ENCODE measurements at places on chromosomes 6 and 20.

GRCh38 chr6:137849181-137849980 lies 17.7 kb upstream of the TNFAIP3 start:
- DNase-seq = no peak

- no peak for DNase-seq
These were observed 3.5 kb upstream of the LAMP5 start for GRCh38 chr20:9510911-9511310.

DNA sequence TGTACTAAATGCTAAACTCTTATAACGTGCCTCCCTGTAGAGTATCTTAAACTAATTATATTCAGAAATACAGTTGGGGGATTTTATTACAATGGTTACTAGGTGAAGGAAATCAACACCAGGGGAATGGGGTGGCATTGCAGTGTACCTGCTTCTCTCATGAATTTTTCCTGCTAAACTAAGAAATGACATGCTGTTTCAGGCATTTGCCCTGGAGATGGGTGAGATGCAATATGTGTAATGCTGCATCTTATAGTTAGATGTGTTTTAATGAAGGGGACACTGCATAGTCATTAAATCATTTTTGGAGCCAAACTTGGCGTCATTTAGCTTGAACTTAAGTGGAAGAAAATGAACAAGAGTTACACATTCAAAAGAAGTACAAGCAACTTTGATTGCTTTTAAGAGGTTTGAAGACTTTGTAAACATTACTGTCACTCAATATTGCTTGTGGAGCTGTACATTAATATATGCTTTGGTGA lies 4.3 kb downstream of the EYA4 start:
- DNase-seq = no peak

GRCh38 chr6:21202521-21202920 lies 391.0 kb upstream of the SOX4 start:
- no peak for DNase-seq

DNA sequence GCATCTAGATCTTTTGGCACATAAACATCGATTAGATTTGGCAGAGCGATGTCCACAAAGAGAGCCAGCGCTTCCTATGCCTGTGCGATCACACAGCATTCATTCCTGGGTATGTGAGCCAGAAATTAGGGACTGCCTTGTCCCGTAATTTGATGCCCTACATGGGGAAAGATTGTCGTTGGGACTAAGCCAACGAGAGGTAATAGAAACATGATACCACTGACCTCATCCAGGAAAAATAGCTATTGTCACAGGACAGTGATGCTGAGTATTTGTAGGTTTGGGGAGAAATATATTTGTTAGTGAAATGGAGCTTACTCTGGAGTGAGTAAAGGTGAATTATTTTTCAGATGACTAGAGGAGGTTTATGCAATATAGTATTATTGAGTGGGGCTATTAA lies 154.0 kb downstream of the TSHZ2 start:
- DNase-seq = no peak

DNA sequence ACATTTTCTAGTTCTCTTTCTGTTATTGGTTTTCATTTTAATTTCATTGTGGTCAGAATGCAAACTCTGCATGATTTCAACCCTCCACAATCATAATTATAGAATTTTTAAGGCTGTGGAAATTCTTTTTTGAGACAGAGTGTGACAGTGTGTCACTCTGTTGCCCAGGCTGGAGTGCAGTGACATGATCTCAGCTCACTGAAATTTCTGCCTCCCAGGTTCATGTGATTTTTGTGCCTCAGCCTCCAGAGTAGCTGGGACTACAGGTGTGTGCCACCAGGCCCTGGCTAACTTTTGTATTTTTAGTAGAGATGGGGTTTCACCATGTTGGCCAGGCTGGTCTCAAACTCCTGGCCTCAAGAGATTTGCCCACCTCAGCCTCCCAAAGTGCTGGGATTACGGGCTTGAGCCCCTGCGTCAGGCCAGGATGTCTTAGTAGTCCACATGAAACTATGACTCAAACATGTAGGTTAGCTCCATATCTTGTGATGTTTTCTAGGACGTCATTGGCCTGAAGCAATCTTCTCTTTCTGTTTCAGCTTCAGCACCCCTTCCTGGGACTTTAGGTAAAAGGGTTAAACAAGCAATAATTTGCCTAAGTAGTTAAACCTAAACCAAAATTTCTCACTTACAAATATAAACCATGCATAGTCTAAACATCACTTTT lies 47.4 kb upstream of the SAMD3 start:
- no peak for DNase-seq

DNA sequence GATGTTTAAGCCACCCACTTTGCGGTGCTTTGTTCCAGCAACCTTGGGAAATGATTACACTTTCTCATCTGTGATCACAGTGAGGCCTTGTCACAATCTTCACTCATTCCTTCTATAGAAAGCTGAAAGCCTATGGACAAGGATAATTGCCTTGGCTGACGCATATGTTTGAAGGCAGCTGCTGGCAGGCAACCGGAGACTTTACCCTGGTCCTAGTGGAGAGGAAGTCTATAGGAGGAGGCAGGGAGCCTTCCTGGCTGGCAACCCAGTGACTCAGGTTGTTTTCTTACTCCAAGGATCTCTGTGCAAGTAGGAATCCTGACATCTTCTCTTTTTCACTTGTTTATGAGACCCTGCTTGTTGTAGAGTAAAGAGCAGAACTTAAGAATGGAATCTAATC lies 34.1 kb upstream of the ESR1 start:
- DNase-seq = no peak

DNA sequence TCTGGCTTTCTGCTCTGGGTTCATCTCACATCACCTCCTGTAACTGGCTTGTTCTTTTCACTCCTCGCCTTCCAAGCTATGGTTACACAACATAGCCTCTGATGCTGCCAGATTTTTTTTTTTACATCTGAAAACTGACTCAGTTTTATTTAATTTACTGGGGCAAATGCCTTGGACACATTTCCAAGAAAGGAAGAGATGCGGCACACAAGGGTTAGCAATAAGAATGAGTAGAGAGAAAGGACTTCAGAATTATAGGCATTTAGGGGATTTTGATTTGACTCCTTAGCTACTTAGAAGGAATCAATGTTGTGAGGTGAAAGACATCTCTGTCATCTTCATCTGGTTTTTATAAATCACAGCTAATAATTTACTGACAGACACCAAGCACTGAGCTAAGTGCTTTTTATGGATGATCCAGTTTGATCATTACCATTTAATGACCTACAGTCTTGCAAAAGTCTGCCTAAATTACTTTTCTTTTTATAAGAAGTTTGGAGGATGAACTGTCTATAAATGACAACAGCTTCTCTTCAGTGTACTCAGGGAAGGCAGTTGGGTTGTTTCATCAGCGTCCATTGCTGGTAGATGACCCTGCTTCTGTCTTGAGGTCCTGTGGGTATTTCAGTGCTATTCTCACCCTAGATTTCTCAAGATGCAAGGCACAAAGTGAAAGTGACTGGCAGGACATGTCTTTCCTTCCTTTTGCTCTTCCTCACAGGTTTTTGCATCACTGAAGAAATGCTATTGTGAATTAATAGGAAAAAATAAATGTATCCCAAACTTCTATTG lies 31.1 kb downstream of the LAMA4 start:
- peak; percentile 93 for DNase-seq

GRCh38 chr6:105482227-105482844 lies 79.5 kb upstream of the PREP start:
- DNase-seq = peak; percentile 19

GRCh38 chr6:51167468-51167867 lies 348.8 kb downstream of the TFAP2B start:
- DNase-seq = no peak

GRCh38 chr20:9220874-9221547 lies 152.1 kb downstream of the PLCB4 start:
- DNase-seq = peak; percentile 79

DNA sequence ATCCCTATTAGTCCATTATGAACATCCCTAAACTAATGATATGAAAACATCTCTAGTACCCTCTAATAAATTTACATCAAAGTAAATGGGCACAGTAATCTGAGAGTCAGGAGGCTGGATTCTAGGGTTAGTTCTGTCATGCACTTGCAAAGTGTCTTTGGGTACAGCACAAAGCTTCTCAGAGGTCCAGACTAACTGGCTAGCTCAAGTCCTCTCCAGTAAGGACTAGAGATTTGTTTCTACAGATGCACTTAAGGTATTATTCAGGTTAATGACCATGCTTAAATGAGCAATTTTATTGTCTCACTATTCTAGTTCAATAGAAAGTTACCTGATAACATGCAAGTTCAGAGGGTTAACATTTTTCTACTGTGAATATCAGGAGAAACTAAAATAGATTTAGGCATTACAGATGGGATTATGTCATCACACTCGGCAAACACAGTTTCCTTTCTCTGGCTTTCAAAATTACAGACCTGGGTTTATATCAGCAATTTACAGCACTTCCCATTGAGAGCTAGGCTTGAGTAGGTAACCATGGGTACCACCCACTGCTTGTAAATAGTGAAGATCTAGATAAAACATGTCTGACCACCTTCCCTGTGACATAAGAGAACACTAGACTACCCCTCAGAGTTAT lies 402.9 kb upstream of the RUNX2 start:
- DNase-seq = peak; percentile 36

GRCh38 chr6:28145231-28145630 lies 3.5 kb downstream of the ZKSCAN8 start:
- DNase-seq = peak; percentile 29

GRCh38 chr6:90874931-90875330 lies 288.1 kb upstream of the MAP3K7 start:
- no peak for DNase-seq

DNA sequence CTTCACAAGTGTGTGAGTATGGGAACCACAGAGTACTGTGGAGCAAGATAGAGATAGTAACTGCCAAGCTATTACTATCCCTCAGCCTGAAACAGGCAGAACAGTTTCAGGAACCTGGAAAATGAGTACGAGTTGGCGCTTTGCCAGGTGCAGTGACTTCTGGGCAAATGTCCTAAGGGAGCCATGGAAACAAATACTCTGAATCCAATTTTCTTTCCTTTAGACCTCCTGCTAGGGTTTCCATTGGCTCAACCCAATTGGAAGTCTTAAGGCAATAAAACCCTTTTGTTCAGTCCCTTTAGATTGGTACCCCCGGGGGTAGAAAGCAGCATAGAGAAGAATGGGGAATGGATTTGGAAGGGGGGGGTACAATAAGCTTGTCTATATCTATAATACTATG lies 205.0 kb upstream of the EPHA7 start:
- no peak for DNase-seq

- DNase-seq = peak; percentile 3
These were observed 125.3 kb downstream of the GRM1 start for GRCh38 chr6:146154197-146154596.

DNA sequence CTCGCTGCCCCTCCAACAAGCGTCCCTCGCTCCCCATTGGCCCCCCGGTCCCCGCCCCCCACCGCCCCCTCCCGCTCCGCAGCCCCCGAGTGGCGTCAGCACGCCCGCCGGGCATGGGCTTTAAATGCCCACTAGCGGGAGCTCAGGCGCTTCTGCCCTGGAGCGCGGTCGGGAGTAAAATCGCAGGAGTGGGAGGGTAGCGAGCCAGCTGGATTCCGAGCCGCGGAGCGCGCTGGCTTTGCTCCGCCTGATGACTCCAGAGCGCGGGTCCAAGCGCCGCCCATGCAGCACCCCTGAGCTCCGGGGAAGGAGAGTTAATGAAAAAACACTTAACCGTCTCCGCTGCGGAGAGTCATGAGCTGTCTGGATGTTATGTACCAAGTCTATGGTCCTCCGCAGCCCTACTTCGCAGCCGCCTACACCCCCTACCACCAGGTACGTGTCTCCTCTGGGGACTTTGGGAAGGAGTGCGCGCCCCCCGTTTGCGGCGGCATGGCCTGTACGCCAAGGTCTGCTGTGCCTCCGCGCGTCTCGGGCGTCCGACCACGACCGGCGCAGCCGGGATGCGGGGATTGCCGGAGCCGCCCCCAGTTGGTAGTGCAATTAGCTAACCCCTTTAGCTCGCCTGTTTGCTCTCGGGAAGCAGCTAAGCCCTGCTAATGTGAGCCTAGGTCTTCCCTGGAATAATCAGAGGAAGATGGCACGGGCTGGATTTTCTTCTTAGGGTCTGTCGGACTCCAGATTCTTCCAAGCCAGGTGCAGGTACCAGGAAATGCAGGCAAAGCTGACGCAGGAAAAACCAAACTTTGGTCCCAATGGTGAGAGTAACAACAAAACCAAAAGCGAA lies at the start of gene VGLL2:
Gene VGLL2, plus strand, starts transcription at position 149 of the 847 bp plus-strand sequence. Its CDS starts 206 bp downstream, at position 355.
- peak; percentile 11 for DNase-seq

DNA sequence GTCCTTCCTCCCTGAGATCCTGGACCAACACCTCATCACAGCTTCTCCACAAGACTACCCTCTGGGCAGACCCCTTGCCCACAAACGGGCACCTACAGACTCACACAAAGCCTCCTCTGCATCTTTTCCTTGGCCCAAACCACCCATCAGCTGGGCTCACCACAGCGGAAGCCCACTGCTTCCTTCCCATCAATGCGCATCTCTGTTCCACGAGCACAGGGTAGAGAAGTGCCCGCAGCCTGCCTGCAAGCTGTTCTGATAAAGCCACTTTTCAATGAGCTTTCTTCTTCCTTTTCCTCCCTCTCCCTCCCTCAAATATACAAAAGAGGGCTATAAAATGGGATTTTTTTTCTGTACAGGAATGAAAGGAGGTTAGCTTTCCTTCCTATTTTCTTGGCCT lies 111.2 kb downstream of the NFATC2 start:
- DNase-seq = no peak

- no peak for DNase-seq
These were observed 508.3 kb downstream of the BMP2 start for GRCh38 chr20:7275645-7276237.

- DNase-seq = no peak
These were observed 37.8 kb downstream of the SLC2A12 start for GRCh38 chr6:134014588-134015137.

GRCh38 chr20:24949756-24950127 lies 673 bp downstream of the CST7 start:
- no peak for DNase-seq

DNA sequence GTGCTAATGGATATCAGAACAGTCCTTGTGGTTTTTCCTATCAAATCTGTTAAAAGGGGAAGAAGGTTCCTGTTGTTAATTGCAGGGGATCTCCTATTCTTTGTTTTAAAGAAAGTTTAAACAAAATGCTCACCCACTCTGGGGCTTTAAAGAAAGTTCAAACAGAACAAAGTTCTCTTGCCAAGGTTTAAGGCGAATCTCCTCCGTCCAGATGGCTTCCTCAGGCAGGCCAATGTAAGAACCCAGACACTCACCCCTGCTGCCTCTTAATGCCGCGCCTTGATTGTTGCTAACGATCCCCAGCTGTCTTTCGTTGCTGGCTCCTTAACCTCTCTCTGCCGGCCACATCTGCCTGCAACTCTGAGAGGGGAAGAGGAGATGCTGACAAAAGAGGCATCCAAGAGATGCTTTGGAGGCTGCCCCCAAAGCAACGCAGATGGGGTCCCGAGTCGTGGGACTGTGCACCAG lies 235.0 kb upstream of the PRDM1 start:
- no peak for DNase-seq

GRCh38 chr6:167122041-167122826 lies 662 bp upstream of the CCR6 start:
- DNase-seq = no peak

DNA sequence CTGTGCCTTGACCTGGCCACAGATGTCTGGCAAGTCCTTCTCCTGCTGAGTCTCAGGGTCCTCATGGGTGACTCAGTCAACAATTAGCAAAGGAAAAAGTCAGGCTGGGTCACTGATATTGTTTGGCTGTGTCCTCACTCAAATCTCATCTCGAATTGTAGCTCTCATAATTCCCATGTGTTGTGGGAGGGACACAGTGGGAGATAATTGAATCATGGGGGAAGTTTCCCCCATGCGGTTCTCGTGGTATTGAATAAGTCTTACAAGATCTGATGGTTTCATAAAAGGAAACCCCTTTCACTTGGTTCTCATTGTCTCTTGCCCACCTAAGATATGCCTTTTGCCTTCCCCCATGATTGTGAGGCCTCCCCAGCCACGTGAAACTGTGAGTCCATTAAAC lies 45.7 kb downstream of the PREX1 start:
- no peak for DNase-seq

GRCh38 chr6:78832091-78832808 lies 35.1 kb upstream of the IRAK1BP1 start:
- DNase-seq = peak; percentile 47

Data from iris pigment epithelial cell (primary cell).